Stomach (tissue), 19 donors: ENCODE measurements at places on chromosomes 1 and 21.

GRCh38 chr1:201884425-201884824 lies 4.3 kb upstream of the SHISA4 start:
- H3K4me1 ChIP-seq, result peaks cover 42% of the 10 kb centered on the region

DNA sequence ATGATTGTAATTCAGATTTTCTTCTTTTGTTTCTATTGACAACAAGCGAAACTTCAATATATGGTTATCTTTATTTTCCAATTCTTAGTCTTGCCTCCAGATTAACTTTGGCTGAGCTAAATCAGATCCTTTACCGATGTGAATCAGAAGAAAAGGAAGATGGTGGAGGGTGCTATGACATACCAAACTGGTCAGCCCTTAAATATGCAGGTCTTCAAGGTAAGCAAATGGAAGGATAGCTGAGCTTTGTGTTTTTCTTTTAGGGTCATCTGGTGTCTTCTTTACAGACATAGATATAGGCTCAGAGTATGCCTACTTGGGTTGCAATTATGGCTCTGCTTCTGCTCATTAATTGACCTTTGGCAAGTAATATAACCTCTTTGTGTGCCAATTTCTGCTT lies 37.7 kb downstream of the AGL start:
- no peaks in the 10 kb centered on the region for H3K4me1 ChIP-seq
- peaks cover 83% of the 10 kb centered on the region for H3K36me3 ChIP-seq
- H3K4me3 ChIP-seq, result no peak overlapping the region
- no peak for DNase-seq
- no peak overlapping the region for H3K27ac ChIP-seq

DNA sequence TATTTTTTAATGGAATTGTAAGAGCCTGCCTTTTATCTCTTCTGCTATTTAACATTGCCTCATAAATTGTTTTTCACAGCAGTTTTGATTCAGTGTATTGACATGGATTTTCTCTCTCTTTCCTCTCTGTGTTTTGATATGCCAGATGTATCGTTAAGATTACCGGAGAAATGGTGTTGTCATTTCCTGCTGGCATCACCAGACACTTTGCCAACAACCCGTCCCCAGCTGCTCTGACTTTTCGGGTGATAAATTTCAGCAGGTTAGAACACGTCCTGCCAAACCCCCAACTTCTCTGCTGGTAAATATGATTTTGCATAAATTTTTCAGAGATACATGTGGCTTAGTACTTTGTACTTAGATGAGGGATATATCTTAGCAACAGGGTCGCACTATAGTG lies 23.1 kb upstream of the DYNLT5 start:
- H3K27ac ChIP-seq, result no peak overlapping the region
- no peaks in the 10 kb centered on the region for H3K36me3 ChIP-seq
- H3K4me1 ChIP-seq, result no peaks in the 10 kb centered on the region

- DNase-seq, result no peak
- H3K4me3 ChIP-seq, result no peak overlapping the region
- H3K4me1 ChIP-seq, result peaks cover 33% of the 10 kb centered on the region
- peak overlapping the region; percentile 36 for H3K27ac ChIP-seq
- peaks cover 33% of the 10 kb centered on the region for H3K36me3 ChIP-seq
These were observed 4.4 kb downstream of the TMEM200B start for GRCh38 chr1:29119121-29119929.

DNA sequence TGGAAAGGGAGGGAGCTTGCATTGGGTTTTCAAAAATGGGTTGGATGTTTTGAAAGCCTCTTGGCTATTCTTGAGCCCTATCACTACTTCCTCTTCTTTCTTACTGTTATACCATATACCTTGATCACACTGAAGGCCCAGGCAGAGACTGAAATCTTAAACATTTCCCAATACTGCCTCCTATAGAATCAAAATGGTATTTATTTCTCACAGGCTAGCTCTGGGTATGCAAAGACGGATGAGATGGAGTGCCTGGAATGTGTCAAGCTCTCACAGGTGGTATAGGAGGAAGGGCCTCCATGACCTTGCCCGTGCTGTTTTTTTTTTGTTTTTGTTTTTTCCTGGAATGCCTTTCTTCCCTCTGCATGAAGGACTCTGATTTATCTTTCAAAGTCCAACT lies 268.4 kb upstream of the USP24 start:
- no peaks in the 10 kb centered on the region for H3K36me3 ChIP-seq
- no peak overlapping the region for H3K27ac ChIP-seq
- H3K4me1 ChIP-seq, result no peaks in the 10 kb centered on the region
- H3K4me3 ChIP-seq, result no peak overlapping the region

GRCh38 chr1:246508897-246509688 lies 2.0 kb upstream of the SMYD3 start:
- H3K36me3 ChIP-seq, result no peaks in the 10 kb centered on the region
- no peaks in the 10 kb centered on the region for H3K27me3 ChIP-seq
- DNase-seq, result no peak
- H3K4me3 ChIP-seq, result no peak overlapping the region

DNA sequence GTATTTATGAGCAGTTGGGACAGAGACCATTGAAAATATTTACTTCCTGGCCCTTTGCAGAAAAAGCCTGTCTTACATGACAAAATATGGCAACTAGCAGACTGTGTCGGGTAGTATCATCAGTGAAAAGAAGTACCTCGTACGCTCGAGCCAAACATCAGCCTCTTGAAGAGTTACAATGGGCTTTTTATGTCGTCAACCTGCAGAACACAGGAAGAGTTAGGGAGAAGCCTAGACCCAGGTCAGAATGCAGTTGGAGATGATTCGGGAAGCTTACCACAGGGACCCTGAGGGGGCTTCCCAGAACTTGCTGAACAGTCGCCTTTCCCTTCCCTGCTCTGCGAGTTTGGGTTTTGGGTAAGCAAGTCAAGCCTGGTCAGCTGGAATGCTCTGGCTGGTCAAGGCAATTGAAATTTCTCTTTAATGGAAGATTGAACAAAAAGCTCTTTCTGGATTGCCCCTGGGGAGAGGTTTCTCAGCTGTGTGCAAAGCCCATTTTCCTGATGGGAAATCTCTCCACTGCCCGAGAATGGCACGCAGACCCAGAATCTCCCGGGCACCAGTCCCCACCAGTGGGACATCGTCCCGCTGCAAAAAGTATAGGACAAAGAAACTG lies 263.6 kb upstream of the TMEM51 start:
- H3K36me3 ChIP-seq, result no peaks in the 10 kb centered on the region
- no peak for DNase-seq
- peaks cover 3% of the 10 kb centered on the region for H3K4me1 ChIP-seq
- H3K27me3 ChIP-seq, result no peaks in the 10 kb centered on the region

DNA sequence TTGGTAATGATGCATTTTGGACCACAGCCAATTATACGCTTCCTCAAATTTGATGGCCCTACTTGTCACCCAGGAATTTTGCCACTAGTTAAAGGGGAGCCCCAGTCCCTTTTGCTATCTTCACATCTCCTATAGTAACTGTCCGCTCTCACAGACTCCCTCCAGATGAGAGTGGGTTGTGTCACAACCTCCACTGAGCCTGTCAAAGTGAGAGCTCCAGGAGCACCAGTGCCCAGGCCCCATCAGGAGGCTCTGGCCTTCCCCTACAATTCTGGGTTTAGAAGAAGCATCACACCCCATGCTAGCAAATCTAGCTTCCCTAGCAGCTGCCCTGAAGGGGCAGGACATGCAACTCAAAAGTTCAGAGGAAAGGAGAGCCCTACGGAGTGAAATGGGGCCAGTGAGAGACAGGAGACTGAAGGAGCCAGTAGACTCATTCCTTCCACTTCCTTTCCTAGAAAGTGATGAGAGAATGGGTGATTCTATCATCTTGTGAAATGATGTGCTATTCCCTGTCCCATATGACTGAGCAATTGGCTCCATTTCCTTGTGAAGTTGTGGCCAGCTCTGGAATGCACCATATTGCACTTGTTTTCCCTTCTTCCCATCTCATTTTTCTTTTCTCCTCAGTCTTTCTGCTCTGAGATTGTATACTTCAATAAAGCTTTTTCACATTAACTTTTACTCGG lies 541.3 kb downstream of the DPYD start:
- no peak overlapping the region for H3K4me3 ChIP-seq
- no peak overlapping the region for H3K27ac ChIP-seq
- no peaks in the 10 kb centered on the region for H3K27me3 ChIP-seq
- H3K36me3 ChIP-seq, result no peaks in the 10 kb centered on the region

DNA sequence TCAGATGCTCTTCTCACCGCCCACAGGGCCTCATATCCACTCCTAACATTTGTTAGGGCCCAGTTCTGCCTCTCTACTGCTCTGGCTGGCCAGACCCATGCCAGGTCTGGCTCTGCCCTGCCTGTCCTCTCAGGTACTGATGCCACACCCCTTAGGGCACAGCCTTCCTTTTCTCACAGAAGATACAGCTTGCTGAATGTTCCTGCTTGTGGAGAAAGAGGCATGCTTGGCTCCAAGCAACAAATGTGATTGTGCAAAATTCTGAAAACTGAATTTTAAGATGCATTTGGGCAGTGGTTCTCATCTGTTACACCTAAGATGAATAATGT lies 178.1 kb downstream of the TGFBR3 start:
- H3K27ac ChIP-seq, result no peak overlapping the region
- peaks cover 23% of the 10 kb centered on the region for H3K4me1 ChIP-seq
- no peaks in the 10 kb centered on the region for H3K27me3 ChIP-seq
- peaks cover 79% of the 10 kb centered on the region for H3K36me3 ChIP-seq
- DNase-seq, result no peak

DNA sequence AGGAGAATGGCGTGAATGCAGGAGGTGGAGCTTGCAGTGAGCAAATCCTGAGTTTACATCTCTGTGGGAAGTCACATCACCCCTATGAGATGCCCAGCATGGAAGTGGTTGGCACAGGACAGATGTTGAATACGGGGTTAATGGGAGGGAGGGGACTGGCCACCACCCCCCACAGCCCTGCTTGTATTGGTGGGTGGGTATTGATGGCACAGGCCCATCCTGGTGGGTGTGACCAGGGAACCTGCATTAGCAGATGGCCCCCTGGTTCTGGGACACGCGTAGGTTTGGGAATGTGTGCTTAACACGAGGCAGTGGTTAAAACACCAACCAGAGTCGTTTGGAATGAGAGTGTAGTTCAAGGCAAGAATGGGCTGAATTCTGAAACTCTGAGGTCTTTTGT lies 117.9 kb downstream of the PRDM2 start:
- no peaks in the 10 kb centered on the region for H3K27me3 ChIP-seq
- H3K4me1 ChIP-seq, result peaks cover 14% of the 10 kb centered on the region
- peaks cover 55% of the 10 kb centered on the region for H3K36me3 ChIP-seq
- DNase-seq, result no peak
- H3K27ac ChIP-seq, result no peak overlapping the region

- H3K4me1 ChIP-seq, result peaks cover 100% of the 10 kb centered on the region
- DNase-seq, result no peak
- peak overlapping the region; percentile 8 for H3K4me3 ChIP-seq
- H3K36me3 ChIP-seq, result no peaks in the 10 kb centered on the region
- peak overlapping the region; percentile 88 for H3K27ac ChIP-seq
These were observed 9.1 kb downstream of the SMAP2 start for GRCh38 chr1:40382601-40383000.

DNA sequence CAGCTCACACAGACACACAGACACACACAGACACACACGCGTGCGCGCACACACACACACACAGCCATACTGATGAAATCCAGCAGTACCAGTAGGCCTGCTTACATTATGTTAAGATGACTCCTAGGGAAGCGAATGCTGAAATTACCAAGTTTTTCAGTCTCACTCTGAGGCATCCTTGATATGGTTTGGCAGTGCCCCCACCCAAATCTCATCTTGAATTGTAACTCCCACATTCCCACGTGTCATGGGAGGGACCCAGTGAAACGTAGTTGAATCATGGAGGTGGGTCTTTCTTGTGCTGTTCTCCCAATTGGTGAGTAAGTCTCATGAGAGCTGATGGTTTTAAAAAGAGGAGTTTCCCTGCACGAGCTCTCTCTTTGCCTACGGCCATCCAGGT lies 64.1 kb downstream of the TIAM1 start:
- H3K27me3 ChIP-seq, result no peaks in the 10 kb centered on the region
- no peak overlapping the region for H3K27ac ChIP-seq
- no peaks in the 10 kb centered on the region for H3K36me3 ChIP-seq
- H3K4me3 ChIP-seq, result no peak overlapping the region

DNA sequence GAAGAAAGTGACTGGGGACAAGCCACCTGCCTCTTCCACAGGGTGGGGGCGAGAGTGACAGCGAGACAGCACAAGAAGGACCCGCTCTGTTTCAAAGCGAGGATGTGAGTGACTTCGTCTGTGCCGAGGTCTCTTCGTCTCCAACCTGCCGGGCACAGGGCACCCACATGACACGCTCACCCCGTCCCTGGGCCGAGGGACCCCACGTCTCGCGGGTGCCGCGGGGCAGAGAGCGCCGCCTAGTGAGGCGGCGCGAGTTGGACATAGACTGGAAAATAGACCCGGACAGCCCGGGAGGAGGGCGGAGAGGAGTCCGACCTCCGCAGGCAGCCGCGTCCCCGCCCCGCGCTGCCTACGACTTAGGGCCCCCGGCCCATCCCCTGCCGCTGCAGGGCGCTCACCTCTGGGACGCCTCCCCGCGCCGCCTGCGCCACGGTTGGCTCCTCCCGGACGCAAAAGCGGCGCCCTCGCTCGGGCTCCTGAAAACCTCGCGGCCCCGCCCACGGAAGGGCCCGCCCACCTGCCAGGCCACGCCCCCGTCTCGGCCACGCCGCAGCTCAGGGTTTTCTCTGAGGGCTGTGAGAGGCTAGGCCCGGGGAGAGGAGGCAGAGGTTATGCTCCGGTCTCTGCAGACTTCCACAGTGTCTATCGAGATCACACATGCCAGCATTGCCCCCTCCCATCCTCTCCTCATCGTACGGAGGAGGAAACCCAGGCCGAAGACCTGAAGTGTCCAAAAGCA lies at the start of gene TLR5:
TLR5 (minus strand) TSS at position 454 of the 742 bp plus-strand sequence. CDS start 30,217 bp downstream, outside the sequence.
- H3K27ac ChIP-seq, result peak within 1 kb of the TSS; percentile 65
- no peaks in the 10 kb centered on the region for H3K36me3 ChIP-seq
- peak; percentile 95 for DNase-seq
- H3K27me3 ChIP-seq, result no peaks in the 10 kb centered on the region

DNA sequence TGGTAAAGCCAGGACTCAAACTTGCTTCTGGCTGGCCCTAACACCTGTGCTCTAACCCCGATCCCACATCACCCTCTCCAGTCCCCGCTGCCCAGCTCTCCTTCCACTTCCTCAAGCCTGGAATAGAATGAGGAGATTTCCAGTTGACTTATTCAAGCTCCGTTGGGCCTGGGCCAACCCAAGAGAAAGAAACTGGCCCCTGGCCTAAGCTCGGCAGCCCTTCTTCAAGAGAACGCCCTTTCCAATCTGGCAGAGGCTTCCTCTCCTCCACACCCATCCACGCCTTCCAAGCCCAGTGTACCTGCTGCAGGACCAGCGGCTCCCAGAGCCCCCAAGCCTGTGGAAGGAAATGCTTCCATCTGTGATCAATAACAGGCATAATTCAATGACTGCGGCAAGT lies 51.9 kb downstream of the LRRN2 start:
- no peak overlapping the region for H3K4me3 ChIP-seq
- no peaks in the 10 kb centered on the region for H3K36me3 ChIP-seq
- DNase-seq, result peak; percentile 30
- H3K4me1 ChIP-seq, result no peaks in the 10 kb centered on the region
- H3K27ac ChIP-seq, result no peak overlapping the region
- H3K27me3 ChIP-seq, result no peaks in the 10 kb centered on the region
